ENCODE measurements at places on chromosomes 4 and X.

DNA sequence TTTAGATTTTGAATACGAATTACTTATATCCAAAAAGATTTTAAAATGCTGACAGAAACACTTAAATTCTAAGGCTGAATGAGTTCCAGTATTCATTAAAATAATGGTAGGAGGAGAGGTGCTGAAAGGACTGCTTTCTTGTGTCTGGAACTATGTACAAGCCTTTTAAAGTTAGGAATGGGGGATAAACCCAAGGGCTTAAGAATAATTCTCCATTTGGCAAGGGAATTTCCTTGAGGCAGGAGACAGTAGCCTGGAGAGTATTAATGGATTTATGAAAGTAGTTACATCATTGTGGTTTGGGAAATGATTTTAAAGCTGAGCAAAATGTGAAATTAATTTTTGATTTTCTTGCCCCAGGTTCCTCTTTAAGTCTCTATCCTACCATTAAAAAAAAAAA, 266.5 kb upstream of the KCNIP4 start:
- no peak for ATAC-seq

- ATAC-seq, result no peak
Measured at GRCh38 chrX:103396186-103396585, 19.8 kb downstream of the BEX3 start.

DNA sequence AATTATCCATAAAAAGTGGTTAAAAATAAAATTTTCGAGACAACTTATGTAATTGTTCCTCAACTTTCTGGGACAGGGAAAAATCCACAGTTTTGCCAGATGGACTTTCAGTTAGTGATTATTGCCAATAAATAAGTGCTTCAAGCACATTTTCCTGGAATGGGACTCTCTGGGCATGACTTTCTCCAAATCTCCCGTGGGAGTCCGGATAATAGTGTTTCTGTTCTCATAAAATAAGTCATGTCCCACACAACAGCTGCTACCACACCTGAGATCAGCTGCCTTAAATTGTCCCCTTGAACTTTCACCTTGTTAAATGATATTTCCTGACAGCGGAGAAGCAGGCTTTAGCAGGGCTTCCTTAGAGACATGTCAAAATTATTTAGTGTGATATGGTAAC, 133.4 kb upstream of the NAP1L5 start:
- ATAC-seq, result no peak

- no peak for ATAC-seq
Measured at GRCh38 chr4:163195247-163195765, 28.6 kb upstream of the NAF1 start.

DNA sequence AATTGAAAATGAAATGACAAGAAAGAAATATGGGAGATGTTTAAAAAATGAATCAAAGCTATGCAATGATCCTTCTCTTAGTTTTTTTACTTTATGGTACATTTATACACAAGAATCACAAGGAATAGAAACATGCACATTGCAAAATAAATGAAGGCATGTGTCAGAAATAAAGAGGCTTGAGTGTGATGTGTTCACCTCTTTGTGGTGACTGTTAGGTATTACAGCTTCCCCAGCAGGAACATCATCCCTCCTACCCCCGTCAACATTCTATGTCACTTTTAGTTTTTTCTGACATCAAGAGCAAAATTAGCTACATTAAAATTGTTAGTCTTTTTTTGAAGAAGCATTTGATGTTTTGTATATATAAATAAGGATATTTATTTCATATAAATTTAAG, 214.8 kb downstream of the SLC4A4 start:
- ATAC-seq, result no peak

GRCh38 chrX:54357414-54358377, at the start of gene WNK3:
Gene WNK3, minus strand, starts transcription at chrX:54358046.
- ATAC-seq, result peak; percentile 76

DNA sequence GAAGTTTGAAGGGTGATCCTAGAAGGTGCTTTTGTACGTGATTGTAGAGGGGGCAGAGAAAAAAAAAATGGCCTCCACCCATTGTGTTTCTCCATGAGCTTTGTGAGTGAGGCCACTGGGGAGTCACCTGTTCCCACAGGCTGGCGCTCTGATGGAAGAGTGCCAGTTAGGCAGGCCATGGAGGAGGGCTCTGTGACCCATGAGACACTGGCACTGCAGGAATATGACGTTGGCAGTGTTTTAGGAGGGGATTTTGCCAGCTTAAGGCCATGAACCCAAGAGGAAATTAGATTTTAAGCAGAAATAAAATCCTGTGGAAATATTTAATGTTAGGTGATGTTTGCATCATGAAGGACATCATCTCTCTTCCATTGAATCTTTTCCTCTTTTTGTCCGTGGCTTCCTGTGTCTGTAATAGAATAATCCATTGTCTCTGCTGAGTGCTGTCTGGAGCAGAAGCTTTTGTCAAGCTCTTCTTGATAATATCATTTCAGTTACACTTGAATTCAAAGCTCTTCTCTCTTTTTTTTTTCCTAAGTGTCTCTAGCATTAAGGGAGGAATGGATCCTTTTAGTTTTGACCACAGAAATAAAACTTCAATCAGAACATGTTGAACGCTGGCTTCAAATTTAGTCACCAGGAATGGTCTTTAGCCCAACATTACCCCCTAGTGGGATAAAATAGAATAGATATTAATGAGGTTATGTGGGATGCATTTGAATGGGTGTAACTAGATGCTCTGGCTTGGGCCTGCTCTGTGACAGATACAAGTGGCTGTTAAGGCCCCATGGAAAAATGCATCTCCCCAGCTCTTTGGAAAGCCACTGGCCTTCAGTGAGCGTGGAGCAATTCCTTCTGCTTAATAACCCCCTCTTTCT, 41.0 kb upstream of the UCP1 start:
- no peak for ATAC-seq

- no peak for ATAC-seq
Measured at GRCh38 chr4:8038719-8039251, 99.1 kb upstream of the AFAP1 start.

GRCh38 chr4:77082886-77083608, 7.3 kb upstream of the CCNI start:
- no peak for ATAC-seq

GRCh38 chrX:44253575-44253942, 89.9 kb downstream of the EFHC2 start:
- no peak for ATAC-seq

Measured in stimulated activated memory B cell treated with anti-CD40 and anti-IgM and Interleukin-4, amounts not matched to agents 10 μg/mL and 1 μg/mL and 100 μg/mL, for 72 hours (primary cell).